Stimulated activated CD4-positive, alpha-beta T cell treated with anti-CD3 and anti-CD28 coated beads, Interleukin-1b, Interleukin-23, amount 100 ng/mL, for 4 hours (primary cell): ENCODE measurements at places on chromosomes 5 and 9.

DNA sequence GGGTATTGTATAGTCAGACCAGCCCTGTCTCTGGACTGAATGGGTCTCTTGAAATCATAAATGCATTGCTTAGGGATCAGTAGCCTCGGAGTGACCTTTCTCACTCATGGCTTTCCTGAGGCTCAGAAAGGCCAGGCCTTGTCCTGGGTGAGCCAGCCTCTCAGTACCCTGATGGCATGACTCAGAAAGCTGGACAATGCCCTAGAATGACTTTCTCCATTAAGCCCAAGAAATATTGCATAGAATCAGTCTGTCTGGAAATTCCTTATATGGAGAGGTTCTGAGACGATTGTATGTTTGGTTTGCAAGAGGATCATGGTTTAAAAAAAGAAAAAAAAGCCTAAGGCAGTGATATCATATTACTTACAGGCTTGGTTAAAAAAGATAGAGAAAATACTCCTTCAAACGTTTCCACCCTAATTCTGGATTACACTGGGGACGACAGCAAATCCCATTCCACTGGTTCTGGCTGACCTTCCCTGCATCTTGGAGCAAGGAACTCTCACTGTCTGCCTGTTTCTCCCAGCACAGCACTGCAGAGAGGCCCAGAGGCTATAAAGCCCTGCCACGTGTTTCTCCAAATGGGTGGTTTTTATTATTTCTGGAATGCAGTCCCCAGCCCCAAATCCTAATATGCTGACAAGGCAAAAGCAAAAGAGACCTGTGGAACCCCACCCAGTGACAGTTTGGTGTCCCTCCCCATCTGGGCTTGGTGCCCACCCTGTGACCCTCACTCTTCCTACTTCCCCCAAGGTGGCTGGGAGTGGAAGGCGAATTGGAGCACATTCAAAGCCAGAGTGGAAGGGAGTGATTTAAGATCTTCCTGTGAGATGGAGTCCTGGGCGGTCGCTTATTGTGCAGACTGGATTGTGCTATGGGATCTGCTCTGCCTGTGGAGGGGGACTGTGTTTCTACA lies 34.4 kb downstream of the MAP1B start:
- DNase-seq, result no peak

DNA sequence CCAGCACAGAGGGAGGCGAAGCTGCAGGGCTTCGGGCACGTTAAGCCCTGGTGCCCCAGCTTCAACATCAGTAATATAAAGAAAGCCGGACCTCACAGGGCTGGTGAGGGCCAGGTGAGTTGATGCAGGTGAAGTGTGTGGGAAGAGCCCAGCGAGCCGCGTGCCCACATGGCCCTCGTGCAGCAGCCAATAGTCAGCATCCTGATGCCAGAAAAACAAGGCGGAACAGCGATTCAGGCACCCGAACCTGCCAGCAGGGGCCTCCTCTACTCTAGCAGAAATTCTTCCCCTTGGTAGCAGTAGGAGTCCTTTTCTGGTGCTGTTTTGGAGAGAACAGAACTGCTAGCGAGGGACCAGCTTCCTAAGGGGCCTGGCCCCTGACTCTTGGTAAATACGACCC lies 7.8 kb downstream of the MED10 start:
- no peak for DNase-seq

- no peak for DNase-seq
Observed at GRCh38 chr5:91957666-91958065, 574.5 kb upstream of the ARRDC3 start.

DNA sequence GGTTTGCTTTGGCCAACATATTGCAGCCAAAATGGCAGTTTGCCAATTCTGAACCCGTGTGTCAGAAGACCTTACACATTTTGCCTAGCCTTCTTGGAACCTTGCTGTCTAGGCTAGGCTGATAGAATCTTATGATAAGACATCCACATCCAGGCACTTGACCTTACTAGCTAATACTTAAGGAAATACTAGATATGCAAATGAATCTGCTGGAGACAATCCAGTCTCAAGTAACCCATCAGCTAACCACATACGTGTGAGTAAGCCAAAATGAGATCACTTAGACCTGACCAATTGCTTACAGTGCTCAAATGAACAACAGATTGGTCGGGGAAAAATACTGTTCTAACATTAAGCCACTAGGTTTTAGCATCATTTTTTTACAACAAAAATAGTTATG lies 1504.6 kb upstream of the CDH9 start:
- no peak for DNase-seq

- DNase-seq, result no peak
Observed at GRCh38 chr5:133409210-133409674, 203.1 kb downstream of the FSTL4 start.

- no peak for DNase-seq
Observed at GRCh38 chr5:25579111-25579510, 934.3 kb upstream of the CDH10 start.

GRCh38 chr5:95424016-95424415 lies 32.9 kb downstream of the FAM81B start:
- DNase-seq, result no peak

GRCh38 chr5:139911425-139912120 lies 116.0 kb downstream of the PSD2 start:
- DNase-seq, result no peak

DNA sequence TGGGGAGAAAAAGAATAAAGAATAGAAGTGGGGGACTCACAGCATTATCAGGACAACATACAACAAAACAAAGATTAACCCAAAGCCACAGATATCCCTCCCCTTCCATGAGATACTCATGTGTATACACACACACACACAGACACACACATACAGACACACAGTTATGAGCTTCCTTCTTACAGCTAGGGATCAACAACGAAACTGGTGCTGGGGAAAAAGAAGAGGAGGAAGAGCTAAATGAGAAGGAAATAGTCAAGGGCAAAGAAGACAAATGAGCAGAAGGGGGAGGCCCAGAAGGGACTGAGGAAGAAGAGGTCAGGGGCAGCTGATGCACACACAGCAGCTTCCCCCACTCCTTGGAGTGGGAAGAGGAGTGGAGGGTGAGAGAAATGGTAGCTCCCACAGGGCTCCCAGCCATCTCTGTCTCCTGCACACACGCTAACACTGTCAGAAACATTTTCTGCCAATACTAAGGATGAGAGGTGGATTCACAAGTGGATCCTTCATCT lies 66.2 kb downstream of the SIL1 start:
- DNase-seq, result no peak

- DNase-seq, result no peak
Observed at GRCh38 chr5:143435210-143435657, 31.7 kb upstream of the NR3C1 start.

DNA sequence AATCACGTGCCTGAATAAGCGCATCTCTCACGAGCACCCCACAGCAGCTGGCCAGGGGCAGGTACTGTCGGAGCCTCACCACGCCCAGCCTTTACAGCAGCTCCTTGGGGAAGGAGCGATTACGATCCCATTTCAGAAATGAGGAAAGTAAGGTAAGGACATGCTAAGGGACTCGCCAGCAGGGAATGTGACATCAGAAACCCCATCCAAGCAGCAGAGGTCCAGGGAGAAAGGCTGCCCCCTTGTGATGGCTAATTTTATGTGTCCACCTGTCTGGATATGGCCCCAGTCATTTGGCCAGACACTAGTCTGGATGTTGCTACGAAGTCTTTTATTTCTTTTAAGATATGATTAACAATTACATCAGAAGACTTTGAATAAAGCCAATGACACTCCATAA lies 77.3 kb downstream of the UBE2QL1 start:
- DNase-seq, result no peak

DNA sequence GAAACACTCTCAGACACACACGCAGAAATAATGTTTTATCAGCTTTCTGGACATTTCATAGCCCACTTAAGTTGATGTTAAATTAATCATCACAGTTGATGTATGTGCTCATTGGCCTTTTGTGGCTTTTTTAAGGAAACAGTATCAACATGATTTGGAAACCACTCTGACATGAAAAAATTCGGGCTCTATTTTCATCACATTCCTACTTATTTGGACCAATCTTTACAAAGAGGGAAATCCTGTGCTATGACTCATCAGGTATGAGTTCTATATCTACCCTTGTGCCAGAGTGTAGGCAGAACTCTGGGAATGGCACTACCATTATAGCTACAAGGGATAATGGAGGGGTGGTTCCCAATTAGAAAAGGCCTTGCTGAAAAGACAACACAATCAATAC lies 388.4 kb upstream of the PTGER4 start:
- no peak for DNase-seq

GRCh38 chr5:36073595-36074216 lies 7.0 kb upstream of the UGT3A2 start:
- DNase-seq, result no peak

- no peak for DNase-seq
Observed at GRCh38 chr5:38370358-38371100, 112.2 kb downstream of the EGFLAM start.

DNA sequence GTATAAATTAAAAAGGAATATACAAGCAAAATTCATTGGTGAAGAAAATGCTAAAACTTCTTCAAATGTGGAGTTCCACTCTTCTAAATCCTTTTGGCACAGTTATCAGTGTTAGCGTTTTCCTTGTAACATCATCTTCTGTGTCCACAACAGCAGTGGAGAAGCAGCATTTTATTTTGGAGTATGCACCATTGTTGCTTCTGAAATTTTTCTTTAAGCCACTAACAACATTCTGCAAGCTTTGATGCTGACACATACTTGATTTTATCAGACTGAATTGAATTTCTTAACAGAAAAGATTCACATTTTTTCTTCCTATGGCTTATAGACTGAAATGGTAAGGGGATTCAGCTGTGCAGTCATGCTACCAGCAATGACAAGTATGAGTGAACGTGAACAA lies 60.8 kb upstream of the PTGER4 start:
- no peak for DNase-seq

GRCh38 chr5:110072651-110073050 lies 382.9 kb downstream of the MAN2A1 start:
- no peak for DNase-seq

GRCh38 chr5:170333161-170333910 lies 35.8 kb upstream of the LCP2 start:
- DNase-seq, result peak; percentile 56

DNA sequence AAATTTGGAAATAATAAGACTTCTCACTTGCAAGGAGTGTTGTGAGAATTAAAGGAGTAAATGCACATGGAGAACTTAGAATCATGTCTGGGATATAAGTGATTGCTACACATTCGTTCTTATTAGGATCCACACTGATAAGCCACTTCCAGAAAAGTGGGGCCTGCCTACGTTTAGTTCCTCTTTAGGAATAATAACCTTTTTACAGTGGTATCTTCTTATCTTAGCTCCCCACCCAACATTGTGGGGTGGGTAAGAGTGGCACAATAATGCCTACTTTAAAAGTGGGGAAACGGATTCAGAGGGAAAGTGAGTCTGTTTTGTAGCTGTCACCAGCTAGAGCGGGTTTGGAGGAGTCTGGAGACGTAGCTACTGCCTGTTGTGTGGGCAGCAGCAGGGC lies 16.0 kb downstream of the DOCK2 start:
- no peak for DNase-seq

DNA sequence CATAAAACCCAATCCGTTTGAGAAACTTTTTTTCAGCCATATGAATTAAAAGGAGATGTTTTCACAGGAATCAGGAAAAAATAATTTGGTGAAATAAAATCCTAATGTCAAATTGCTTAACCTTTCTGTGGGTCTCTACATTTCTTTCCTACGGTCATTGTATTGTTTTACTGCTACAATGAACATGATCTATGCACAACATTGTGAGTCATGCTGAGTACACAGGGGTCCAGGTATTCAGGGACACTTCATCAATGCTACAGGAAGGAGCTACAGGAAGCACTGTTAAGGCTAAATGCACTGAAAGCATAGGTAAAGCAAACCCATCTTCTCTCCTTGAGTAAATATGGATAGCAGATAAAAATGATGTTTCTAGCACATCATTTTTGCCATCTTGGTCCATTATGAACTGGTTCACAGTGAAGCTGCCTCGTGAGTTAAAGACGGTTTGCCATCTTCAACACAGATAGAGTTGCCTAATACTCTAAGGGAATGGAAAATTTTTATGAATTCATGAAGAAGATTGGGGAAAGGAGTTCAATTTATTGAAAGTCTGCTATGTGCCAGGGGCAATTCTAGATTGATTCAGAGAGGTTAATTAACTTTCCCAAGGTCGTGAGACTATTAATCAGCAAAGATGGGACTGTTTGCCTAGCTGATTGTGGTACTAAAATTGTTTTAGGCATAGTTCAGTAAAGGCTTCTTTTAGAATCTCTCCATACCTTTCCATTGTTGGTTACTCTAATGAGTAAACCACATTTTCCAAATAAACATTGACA lies 85.5 kb downstream of the DIRAS2 start:
- no peak for DNase-seq

- no peak for DNase-seq
Observed at GRCh38 chr9:27489087-27489876, 34.8 kb upstream of the IFNK start.

DNA sequence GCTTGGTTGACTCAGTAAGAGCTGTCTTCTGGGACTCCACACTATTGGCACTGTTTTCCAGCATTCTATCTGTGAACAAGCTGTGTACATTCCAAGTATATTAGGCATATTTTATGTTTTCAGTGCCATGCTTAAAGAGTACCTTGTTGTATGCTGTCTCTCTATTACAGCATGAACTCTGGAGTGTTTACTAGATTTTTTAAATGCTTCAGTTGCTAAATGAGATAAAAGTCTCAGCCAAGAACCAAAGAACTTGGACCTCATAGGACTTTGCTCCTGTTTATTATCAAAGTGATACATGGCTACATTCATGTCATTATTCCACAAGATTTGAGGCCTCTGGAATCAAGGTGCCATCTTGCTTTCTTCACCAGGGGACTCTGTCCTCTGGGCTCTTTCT lies 167.2 kb downstream of the C9orf152 start:
- DNase-seq, result no peak

DNA sequence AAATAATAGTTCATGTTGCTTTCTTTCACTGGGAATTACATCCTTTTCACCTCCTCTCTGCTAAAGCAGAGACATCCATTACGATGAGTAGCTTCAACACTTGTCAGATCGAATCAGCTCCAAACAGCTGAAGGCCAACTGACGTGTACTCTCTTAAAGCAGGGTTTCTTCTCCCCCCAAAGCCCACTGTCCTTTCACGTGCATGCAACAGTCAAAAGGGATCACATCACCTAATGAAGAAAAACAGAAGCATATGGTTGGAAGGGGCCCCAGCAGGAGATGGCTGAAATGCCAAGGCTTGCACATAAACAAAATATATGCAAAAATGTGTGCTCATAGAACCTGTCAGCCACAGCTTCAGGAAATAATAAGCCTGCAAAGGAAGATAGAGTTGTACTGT lies 421.6 kb downstream of the ANXA1 start:
- DNase-seq, result no peak

- DNase-seq, result no peak
Observed at GRCh38 chr9:36632892-36633291, 60.2 kb downstream of the MELK start.

- no peak for DNase-seq
Observed at GRCh38 chr9:128720841-128721486, 3.0 kb downstream of the ZDHHC12 start.

DNA sequence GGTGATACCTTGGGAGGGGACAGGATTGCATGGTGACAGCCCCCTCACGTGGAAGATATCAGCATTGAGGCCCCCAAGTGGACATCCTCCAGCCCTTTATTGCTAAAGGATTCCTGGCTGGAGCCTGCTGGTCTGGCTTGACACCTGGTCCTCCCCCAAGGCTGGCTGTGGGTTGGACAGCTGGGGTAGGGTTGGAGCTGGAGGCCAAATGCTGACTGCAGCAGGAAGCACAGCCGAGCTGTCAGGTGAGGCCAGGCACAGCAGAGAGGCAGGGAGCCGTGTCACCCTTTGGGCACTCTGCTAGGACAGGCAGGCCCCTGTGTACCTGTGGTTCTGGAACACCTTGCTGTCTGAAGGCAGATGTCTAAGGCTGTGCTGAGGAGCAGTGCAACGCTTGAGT lies 2.2 kb downstream of the CACFD1 start:
- no peak for DNase-seq
